ENCODE measurements at places on chromosomes 2 and 18. TPM values are rescaled to one million over a fixed set of nuclear protein-coding genes. Genes with fewer than 3 reads are reported as not detected.

DNA sequence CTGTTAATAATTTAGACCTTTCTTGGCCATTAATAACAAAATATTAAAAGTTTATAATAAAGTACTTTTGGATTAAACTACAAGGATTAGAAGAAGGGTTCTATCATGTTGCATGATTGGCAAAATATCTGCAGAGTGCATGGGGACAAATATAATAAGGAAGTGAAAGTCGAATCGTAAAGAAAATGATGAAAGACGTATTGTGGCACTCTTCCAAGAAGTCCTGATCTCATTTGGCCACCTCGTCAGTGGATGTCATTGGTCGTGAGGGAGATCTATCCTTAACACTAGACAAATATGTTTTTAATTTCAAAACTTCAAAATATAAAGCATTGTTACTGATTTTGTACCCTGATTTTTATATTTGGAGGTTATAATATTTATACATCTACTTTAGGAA is 197.7 kb upstream of the STON1 start:
- DNase-seq: no peak

DNA sequence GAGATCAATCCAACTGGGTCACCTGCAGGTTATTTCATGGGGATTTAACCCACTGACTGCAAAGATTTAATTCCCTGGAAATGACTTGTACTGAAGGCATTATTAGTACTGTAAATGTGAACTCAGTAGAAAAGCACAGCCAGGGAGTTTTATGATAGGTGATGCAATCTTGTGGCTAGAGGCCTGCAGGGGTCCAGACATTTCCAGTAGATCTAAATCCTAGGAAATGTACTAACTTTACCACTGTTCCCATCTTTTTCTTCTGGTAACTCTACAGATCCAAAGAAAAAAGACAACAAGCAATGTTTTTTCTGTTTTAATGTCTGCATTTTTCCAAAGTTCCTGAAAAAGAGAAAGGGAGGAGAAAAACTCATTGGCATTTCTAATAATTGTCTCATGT is 500.1 kb downstream of the ARHGAP15 start:
- DNase-seq: no peak

DNA sequence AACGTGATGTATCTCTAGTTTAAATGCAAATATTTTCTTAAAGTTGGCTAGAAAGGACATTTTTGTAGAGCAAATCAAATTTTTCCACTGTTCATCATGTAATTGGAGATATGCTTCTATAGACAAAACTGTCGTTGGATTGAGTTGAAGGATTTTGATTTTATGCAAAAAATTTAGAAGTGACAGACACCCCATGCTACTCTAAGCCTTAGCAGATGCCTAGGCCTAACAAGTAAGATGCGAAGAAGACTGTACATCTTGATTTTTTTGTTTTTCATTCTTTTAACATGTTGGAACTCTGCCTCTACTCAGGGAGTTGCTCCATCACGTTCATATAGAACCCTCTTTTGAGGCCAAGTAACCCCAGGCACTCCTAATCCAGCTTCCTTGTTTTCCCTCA is 331.0 kb downstream of the PARD3B start:
- no peak for DNase-seq

GRCh38 chr2:41020358-41020757 is 568.5 kb upstream of the SLC8A1 start:
- no peak for DNase-seq

DNA sequence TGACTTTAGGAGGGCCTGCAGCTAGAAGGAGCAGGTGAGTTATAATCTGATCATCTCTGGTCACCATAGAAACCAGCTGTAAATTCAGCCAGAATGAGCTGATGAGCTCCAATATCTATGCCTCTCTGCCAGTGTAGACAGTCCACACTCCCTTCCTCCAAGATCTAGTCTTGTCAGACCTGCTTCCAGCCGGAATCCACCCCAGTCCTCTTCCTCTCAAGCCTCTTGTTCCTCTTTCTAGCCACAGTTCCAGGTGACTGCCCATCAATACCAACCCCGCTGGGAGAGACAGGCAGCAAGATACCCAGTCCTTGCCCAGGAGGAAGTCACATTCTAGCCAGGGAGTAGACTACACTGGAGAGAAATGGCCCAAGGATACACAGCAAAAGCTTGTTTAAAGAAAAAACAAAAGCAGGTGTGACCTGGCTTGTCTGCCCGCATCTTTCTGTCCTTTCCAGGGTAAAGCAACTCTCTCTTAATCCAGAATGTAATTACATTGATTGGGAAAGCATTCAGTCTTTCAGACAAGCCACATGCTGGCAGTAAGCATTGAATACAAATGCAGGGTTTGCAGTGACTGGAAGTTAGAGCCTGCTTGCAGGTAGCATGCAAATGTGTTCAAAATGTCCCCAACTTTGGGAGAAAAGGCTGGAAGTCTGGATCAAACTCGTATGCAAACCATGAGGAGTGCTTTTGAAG is 9.0 kb upstream of the SLC35F6 start:
- no peak for DNase-seq

- no peak for DNase-seq
These were observed 127.2 kb upstream of the THSD7B start for GRCh38 chr2:136638193-136638592.

GRCh38 chr2:185337033-185337432 is 401.6 kb upstream of the FSIP2 start:
- DNase-seq: no peak

GRCh38 chr18:26233208-26233607 is 7.0 kb downstream of the TAF4B start:
- peak; percentile 10 for DNase-seq

- DNase-seq: no peak
These were observed 318.2 kb downstream of the RND3 start for GRCh38 chr2:150169237-150169629.

GRCh38 chr18:48953104-48953706 is 2.4 kb upstream of the SMAD7 start:
- DNase-seq: no peak

DNA sequence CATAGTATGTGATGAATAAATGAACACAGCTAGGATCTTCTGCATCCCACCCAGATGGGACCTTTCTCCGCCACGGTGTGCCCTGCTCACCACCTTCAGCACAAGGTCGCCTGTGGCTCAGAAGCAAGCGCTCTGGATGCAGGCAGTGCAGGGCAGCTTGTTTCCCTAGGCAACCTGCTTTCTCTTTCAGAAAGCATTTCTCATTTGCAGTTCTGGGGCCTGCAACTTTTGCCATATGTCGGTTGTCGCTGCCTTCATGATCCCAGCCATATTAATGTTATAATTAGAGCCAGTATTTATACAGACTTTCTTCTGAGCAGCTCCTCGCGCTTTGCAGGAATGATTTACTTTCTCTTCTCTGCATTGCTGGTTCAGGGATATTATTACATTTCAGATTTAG is 692.8 kb downstream of the RNF144A start:
- DNase-seq: no peak

DNA sequence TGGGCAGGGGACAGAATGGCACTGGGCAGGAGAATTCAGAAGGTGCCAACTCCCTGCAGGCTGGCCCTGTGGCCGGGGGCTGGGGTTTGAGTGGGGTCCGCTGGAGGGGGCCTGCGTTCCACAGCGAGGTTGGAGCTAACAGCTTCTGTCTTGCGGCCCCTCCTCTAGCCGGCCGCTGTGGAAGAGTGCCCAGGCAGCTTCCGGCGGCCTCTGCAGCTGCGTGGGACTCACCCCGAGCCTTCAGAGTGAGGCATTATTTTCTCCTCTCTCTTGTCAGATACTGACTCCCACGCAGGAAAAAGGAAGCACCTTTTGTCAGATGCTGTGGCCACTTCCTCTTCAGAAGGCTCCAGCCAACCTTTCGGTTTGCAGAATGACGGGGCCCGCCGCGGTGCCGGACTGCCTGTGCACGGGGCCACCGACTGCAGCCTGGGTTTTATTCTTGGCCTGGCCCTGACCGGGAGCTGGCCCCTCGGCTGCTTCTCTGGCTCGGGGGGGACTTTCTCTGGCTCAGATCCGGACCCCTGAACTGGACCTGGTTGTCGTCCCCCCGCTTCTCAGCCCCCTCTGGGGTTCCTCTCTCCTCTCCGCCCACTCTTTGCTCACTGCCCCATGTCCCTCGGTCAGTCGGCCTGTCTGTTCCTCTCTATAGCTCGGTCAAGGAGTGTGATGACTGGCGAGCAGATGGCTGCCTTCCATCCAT is 40.1 kb downstream of the ARHGAP25 start:
- no peak for DNase-seq

The ALPP gene
- polyA plus RNA-seq: not detected

The LOXHD1 gene
- polyA plus RNA-seq: not detected

The FMNL2 gene
- polyA plus RNA-seq: 67.7 TPM

The REG1B gene
- not detected for polyA plus RNA-seq

The CNTNAP5 gene
- polyA plus RNA-seq: not detected

The ALPG gene
- polyA plus RNA-seq: not detected

All from HepG2 (cell line).